ENCODE measurements at places on chromosomes 13 and 19. TPM values are rescaled to one million over a fixed set of nuclear protein-coding genes. Genes with fewer than 3 reads are reported as not detected.

The KCNK6 gene
- 6.3 TPM for total RNA-seq

The GPC6 gene
- 302 TPM for total RNA-seq

The CEACAM7 gene
- total RNA-seq: not detected

The LILRA5 gene
- total RNA-seq: not detected

The HSH2D gene
- not detected for total RNA-seq

The PCSK4 gene
- 1.8 TPM for total RNA-seq

The MAP1S gene
- 11.1 TPM for total RNA-seq

The NLRP8 gene
- total RNA-seq: not detected

The ATP11A gene
- 9.9 TPM for total RNA-seq

The PNMA8A gene
- total RNA-seq: 8.1 TPM

The ZNF99 gene
- under 0.01 TPM for total RNA-seq

The TLE2 gene
- total RNA-seq: 4.5 TPM

The ATP1A3 gene
- total RNA-seq: 0.52 TPM

Measured in articular chondrocyte of knee joint (primary cell).